Activated CD8-positive, alpha-beta memory T cell treated with anti-CD3 and anti-CD28 coated beads, Interleukin-2, amount 10 ng/mL, durations not matched to agents 7 days and 5 days (primary cell): ENCODE measurements at places on chromosomes 7 and 10. TPM values are rescaled to one million over a fixed set of nuclear protein-coding genes. Genes with fewer than 3 reads are reported as not detected.
A peak's percentile ranks its signal among the peaks of the same experiment; 100 is the strongest.

GRCh38 chr10:14751921-14752320, 22.8 kb downstream of the FAM107B start:
- no peak overlapping the region for H3K4me3 ChIP-seq
- H3K27ac ChIP-seq = no peak overlapping the region
- H3K4me1 ChIP-seq = no peaks in the 10 kb centered on the region
- DNase-seq = no peak
- peaks cover 5% of the 10 kb centered on the region for H3K27me3 ChIP-seq

DNA sequence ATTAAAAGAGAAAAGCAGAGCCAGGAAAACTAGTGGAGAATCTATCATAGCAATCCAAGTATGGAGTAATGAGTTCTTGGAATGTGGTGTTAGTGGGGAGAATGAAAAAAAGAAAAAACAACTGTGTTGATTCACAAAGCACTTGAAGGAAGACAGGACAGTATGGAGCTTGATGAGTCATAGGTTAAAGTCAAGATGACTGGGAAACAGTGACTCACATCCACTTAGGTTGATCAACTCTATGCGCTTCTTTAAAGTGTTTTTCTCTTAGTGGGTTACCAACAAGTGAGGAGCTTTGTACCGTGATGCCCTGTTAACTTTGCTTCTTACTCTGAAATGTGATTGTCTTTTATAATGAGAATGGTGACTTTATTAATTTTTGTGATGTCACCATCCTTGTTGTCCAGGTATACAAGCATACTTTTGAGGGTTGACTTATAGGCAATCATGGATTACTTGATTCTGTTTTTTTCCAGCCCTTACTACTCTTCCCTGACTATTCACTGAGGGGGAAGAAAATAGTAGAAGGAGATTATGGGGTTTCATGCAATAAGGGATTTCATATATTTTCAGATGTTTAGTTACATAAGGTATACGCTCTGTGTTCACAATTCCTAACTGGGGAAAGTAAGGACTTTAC, 32.1 kb upstream of the MDFIC start:
- peaks cover 9% of the 10 kb centered on the region for H3K4me1 ChIP-seq
- no peak overlapping the region for H3K4me3 ChIP-seq
- DNase-seq = no peak
- H3K27me3 ChIP-seq = no peaks in the 10 kb centered on the region
- H3K27ac ChIP-seq = peak overlapping the region; percentile 8

- no peak overlapping the region for H3K27ac ChIP-seq
- H3K4me1 ChIP-seq = peaks cover 42% of the 10 kb centered on the region
- H3K27me3 ChIP-seq = no peaks in the 10 kb centered on the region
- DNase-seq = no peak
Observed at GRCh38 chr10:59872892-59873463, 33.4 kb downstream of the CCDC6 start.

Gene TEX47
- total RNA-seq = not detected

Gene ATP6V0A4
- not detected for total RNA-seq

- no peak for DNase-seq
- H3K27me3 ChIP-seq = no peaks in the 10 kb centered on the region
- H3K27ac ChIP-seq = no peak overlapping the region
- no peaks in the 10 kb centered on the region for H3K4me1 ChIP-seq
- no peak overlapping the region for H3K4me3 ChIP-seq
Observed at GRCh38 chr7:72161534-72161933, 250.6 kb downstream of the CALN1 start.

DNA sequence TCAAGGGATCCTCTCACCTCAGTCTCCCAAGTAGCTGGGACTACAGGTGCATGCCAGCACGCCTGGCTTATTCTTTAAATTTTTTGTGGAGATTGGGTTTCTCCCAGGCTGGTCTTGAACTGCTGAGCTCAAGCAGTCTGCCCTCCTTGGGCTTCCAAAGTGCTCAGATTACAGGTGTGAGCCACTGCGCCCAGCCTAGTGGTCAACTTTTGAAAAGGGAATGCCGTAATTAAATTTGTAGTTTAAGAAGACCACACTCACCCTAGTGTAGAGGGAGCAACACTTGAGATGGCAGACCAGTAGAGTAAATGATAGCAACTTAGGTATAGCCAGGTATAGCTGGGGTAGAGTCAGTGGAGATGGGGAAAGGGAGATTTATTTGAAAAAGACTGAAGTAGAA, 17.6 kb downstream of the ZRANB1 start:
- H3K4me1 ChIP-seq = peaks cover 29% of the 10 kb centered on the region
- H3K27me3 ChIP-seq = no peaks in the 10 kb centered on the region

- peaks cover 6% of the 10 kb centered on the region for H3K36me3 ChIP-seq
- no peak overlapping the region for H3K27ac ChIP-seq
- no peak for DNase-seq
- no peak overlapping the region for H3K4me3 ChIP-seq
Observed at GRCh38 chr7:17063045-17063383, 181.2 kb upstream of the AGR3 start.

Gene LBX1
- total RNA-seq = not detected

GRCh38 chr10:35103882-35104281, 13.7 kb upstream of the CUL2 start:
- no peak overlapping the region for H3K4me3 ChIP-seq
- H3K36me3 ChIP-seq = no peaks in the 10 kb centered on the region
- H3K27me3 ChIP-seq = no peaks in the 10 kb centered on the region
- H3K4me1 ChIP-seq = no peaks in the 10 kb centered on the region

DNA sequence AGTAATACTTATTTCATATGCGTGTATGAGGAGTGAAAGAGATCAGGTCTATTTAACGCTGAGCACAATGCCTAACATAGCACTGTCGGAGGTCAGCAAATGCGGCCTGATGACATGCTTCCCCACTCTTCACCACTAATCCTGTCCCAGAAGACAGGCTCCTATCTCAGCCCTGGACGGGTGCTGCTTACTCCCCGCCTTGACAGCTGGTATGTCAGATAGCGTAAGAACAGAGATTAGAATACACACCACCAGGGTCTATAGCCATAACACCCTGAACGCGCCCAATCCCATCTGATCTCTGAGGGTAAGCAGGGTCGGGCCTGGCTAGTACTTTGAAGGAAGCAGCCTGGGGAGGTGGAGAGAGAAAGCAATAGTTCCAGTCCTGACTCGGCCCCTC, 32.3 kb upstream of the TM9SF3 start:
- no peak for DNase-seq
- H3K27ac ChIP-seq = no peak overlapping the region
- no peak overlapping the region for H3K4me3 ChIP-seq
- H3K27me3 ChIP-seq = no peaks in the 10 kb centered on the region
- H3K4me1 ChIP-seq = peaks cover 1% of the 10 kb centered on the region

DNA sequence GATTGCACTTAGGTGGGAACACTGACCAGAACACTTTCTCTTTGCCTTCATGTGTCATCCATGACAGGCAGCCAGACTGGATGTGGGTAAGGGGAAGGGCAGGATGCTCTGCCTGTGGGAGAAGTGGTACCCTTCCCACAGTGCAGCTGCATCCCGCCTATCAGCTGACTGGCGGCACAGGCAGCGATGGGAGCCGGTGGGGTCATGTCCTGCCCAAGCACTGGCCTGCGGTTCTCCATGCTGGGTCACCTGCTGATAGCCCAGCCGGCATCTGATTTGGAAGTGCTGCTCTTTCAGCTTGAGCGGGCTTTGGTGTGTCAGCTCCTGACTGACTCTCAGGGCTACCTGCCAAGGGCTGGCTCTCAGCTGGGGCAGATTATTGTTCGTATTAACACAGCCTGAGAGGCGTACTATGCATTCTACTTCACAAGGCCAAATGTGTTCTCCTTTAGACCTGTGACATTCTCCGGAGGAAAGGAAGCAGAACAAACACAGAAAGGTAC, 105.2 kb upstream of the PDLIM1 start:
- no peak overlapping the region for H3K4me3 ChIP-seq
- peaks cover 5% of the 10 kb centered on the region for H3K27me3 ChIP-seq
- no peak for DNase-seq
- peaks cover 13% of the 10 kb centered on the region for H3K4me1 ChIP-seq
- H3K36me3 ChIP-seq = no peaks in the 10 kb centered on the region

Gene PRPS1L1
- total RNA-seq = not detected

DNA sequence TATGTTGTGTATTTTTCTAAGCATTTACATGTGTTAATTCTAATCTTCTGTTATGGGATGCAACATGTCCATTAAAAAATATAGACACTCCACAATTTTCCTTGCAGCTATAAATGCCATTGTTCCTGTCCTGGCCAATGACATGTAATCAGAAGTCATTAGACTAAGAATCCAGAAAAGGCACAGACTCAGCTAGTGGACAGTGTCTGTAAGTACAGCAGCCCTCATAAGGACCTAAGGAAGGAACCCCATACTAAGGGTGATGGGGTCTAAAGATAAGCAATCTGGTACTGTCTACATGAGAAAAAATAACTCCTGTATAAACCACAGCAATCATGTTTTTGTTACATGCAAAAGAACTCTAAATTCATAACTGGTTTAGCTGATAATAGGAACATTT, 115.9 kb downstream of the GPR85 start:
- no peak overlapping the region for H3K27ac ChIP-seq
- H3K27me3 ChIP-seq = peaks cover 7% of the 10 kb centered on the region
- no peak overlapping the region for H3K4me3 ChIP-seq
- H3K36me3 ChIP-seq = no peaks in the 10 kb centered on the region
- H3K4me1 ChIP-seq = no peaks in the 10 kb centered on the region

GRCh38 chr10:3898821-3899220, 113.8 kb upstream of the KLF6 start:
- peaks cover 2% of the 10 kb centered on the region for H3K36me3 ChIP-seq
- H3K27me3 ChIP-seq = no peaks in the 10 kb centered on the region
- no peak for DNase-seq
- peaks cover 36% of the 10 kb centered on the region for H3K4me1 ChIP-seq
- no peak overlapping the region for H3K27ac ChIP-seq
